Activated gamma-delta T cell treated with anti-CD3 and anti-CD28 coated beads, Interleukin-2, amount 50 U/mL, for 16 hours (primary cell): ENCODE measurements at places on chromosomes 12 and 14.

DNA sequence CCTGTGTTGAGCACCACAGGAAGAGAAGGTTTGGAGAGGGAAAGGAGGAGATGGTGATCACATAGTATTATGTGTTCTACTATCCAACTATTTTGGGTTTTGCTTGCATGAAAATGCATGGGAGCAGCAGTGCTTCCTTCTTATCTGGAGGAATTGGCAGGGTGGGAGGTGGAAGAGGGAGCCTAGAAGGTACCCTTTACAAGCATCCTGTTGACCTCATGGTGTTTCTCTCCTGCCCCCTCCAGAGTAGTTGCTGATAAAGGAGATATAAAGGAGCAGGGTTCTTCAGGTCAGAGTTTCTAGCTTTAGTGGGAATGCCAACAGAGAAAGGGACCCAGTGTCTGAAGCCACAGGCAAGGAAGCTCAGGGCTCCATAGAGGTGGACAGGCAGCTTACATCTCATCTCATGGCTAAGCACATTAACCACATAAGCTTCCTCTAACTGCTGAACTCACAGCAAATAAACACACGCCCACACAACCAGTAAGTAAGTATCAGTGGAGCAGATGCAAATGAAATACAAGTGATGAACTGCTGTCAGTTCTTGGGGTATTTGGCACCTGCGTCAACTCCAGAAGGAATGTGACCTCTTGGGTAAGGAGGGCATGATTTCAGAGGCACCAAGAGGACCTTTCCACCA, 174.2 kb upstream of the SLC38A2 start:
- no peak for DNase-seq

DNA sequence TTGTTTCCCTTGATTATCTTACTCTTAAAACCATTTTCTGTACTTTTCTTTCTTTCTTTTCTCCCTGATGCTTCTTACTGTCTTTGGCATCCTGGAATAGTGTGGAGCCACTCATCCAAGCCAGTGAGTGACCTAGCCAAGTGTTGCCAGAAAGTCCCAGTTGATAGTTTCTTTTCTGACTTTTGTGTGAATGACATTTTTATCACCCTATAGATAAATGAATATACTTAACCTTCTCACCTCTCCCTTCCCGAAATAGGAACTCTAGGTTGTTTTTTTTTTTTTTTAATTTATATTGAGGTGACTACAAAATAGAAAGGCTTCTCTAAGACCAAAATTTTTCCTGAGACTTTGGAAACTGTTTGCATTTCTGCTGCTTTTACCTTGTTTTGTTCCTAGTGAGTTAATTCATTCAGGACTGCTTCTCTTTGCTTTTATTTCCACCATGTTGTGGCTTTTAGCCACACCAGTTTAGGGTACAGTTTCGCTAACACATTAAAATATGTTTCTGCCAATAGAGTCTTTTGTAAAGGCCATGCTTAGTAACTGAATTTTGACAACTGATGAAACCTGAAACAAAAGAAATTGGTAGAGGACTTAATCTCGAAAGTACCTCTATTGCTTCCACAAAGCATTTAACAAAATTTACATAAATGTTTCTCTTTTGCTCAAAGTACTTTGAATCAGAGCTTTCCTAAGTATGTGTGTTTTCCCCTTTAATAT, 194.6 kb downstream of the ERC1 start:
- no peak for DNase-seq

DNA sequence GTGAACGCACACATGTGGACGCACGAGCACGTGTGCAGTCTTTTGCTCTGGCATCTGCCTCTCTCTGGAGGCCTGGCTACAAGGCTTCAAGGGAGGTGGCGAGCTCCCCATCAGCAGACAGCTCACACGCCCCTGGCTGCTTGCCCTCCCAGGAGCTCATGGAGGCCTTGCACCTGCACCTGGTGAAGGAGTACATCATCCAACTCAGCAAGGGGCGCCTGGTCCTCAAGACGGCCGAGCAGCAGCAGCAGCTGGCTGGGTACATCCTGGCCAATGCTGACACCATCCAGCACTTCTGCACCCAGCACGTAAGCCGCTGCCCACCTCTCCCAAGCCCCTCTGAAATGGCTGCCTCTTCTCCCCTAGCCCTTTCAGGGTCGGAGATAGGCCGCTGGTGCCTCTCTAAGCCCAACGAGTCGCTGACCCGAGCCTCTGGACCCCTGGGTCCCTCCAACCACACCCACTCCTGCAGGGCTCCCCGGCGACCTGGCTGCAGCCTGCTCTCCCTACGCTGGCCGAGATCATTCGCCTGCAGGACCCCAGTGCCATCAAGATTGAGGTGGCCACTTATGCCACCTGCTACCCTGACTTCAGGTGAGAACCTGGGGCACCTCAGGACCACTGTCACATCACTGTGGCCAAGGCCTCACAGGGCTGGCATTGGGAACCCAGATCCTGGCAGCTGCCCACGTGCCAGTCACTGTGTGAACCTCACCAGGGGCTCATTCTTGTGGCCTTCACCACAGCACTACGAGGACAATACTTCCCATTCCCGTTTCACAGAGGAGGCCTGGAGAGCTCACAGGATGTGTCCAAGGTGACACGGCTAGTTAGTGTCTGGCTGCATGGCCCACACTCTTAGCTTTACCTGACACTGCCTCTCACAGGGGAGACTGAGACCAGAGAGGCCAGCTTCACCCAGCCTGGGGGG, 10.2 kb downstream of the TNFAIP2 start:
- DNase-seq: no peak

- DNase-seq: no peak
Observed at GRCh38 chr12:62860501-62861411, 74.2 kb downstream of the PPM1H start.

- DNase-seq: no peak
Observed at GRCh38 chr12:5784462-5785130, 160.5 kb downstream of the ANO2 start.

DNA sequence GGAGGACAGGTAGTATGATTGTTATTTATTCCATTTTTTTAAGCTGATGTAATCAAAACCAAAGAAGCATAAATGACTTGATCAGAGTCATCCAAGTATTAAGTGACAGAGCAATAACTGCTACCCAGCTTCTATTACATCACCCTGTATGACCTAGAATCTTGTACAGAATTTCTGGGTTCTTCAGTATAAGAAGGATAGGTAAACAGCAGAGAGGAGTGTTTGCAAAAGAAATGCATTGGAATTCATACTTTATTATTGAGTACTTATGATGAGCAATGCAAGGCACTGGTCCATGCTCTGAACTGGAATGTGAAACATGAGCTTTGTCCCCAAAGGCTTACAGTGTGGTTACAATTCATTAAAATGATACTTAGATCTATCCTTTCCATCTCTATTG, 916.8 kb downstream of the DIO2 start:
- DNase-seq: no peak

DNA sequence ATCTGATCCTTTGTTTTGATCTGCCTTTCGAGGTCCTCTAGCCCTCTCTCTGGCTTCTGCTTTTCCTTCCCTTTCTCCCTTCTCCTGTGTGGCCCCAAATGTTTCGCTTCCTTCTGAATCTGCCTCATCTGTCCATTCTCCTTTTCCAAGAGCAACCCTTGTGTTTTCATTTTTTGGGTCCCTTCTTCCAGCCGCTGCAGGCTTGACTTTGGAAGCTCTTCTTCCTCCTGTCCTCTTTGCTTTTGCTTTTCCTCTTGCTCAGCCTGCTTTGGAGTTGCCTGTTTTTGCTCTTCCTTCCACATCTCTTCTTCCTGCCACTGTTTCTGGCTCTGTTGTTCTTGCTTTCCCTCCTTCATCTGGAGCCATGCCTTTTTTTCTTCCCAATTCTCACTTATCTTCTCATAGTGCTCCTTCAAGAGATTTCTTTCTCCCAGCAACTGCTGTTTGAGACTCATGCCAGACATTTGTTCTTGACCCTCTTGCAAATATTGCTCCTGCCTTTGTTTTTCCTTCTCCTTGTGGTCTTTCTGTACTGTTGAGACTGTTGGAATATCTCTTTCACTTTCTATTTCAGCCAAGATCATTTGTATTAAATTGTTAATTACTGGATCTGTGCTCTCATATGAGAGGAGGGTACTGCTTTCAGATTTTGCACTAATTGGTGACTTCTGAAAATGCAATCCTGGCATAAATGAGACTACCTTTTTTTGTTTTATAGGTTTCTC, 42.4 kb downstream of the FAM186A start:
- DNase-seq: no peak

- no peak for DNase-seq
Observed at GRCh38 chr14:32366986-32367385, 37.9 kb downstream of the AKAP6 start.

DNA sequence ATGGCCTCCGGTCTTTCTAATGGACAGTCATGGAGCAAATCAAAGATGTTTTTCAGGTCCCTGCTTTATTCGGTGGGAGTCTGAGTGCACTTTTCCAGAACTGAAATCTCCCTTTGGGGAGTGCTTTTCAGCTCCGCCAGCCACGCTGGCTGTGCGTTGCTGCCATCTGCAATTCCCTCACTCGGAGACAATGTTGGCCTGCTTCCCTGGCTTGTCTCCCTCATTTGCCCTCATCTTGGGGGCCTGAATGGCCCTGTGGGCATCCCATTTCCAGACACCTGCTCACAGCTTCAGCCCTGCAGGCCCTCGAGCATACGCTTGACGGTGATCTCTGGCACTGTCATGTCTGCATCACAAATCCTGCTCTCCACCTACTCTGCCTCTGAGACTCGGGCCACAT, 103.8 kb downstream of the CCDC92 start:
- DNase-seq: no peak

DNA sequence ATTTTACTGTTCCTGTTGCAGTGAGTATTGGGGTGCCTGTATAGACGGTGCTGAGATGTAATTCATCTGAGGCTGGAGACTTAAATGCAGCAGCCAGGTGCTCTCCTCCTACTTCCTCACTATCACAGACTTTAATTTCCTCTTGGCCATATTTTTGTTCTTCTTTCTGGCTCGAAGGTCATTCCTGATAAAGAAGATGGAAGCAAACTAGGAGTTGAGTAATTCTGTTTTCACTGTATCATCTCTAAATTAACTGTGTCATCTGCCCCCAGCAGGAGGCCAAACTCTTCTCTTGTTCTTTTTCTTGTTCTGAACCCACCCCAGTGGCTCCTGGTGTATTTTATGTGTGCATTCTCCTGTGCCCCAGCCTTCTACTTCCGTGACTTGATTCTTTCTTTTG, 141.7 kb upstream of the ARHGAP5 start:
- no peak for DNase-seq

- DNase-seq: no peak
Observed at GRCh38 chr14:101103321-101103901, 199.9 kb upstream of the RTL1 start.

- no peak for DNase-seq
Observed at GRCh38 chr12:16346958-16347357, 487 bp upstream of the MGST1 start.

DNA sequence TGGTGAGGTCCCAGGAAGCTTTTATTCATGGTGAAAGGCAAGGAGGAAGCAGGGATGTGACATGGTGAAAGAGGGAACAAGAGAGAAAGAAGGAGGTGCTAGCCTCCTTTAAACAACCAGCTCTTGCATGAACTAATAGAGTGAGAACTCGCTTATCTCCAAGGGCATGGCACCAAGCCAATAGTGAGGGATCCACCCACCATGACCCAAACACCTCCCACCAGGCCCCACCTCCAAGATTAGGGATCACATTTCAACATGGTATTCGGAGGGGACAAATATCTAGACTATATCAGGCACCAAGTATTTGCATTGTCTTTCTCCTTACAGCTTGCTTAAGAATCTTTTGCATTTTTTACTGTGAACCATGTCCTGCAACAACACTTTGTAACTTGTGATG, 91.9 kb upstream of the DHRS4 start:
- DNase-seq: no peak

GRCh38 chr14:90398315-90398839, 1.5 kb downstream of the CALM1 start:
- peak; percentile 33 for DNase-seq

GRCh38 chr12:85697003-85697402, 139.2 kb downstream of the RASSF9 start:
- DNase-seq: no peak

DNA sequence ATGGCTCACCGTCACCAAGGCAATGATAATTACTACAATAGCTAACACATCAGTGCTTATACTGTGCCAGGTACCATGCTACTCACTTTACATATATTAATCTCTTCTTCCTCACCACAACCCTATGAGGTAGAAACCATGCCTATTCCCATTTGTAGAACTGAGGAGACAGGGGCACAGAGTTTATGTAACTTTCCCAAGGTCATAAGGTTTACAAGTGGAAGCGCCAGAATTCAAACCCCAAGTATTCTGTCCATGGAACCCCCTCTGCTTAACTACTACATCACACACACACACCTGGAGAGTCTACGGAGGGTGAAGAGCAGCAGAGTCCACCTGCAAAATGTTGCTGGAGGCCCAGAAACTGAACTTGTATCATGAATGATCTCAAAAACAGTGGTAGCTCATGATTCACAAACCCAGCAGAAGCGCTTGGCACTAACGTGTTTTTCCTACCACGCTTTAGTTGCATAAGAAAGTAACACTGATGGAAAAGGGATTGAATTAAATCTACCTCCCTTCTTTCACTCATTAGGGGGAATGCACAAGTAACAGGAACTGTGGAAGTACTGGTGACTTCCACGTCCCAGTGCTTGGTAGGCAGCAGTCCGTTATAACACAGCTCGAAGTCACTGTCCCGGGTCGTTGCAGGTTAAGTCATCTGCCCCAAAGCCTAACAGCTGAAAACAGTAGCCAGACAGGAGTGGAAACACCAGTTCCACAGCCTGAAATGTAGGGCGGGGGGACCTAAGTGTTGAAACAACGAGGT, 2.0 kb downstream of the ITPR2 start:
- DNase-seq: no peak

- DNase-seq: no peak
Observed at GRCh38 chr12:96044943-96045290, 9.5 kb upstream of the LTA4H start.

DNA sequence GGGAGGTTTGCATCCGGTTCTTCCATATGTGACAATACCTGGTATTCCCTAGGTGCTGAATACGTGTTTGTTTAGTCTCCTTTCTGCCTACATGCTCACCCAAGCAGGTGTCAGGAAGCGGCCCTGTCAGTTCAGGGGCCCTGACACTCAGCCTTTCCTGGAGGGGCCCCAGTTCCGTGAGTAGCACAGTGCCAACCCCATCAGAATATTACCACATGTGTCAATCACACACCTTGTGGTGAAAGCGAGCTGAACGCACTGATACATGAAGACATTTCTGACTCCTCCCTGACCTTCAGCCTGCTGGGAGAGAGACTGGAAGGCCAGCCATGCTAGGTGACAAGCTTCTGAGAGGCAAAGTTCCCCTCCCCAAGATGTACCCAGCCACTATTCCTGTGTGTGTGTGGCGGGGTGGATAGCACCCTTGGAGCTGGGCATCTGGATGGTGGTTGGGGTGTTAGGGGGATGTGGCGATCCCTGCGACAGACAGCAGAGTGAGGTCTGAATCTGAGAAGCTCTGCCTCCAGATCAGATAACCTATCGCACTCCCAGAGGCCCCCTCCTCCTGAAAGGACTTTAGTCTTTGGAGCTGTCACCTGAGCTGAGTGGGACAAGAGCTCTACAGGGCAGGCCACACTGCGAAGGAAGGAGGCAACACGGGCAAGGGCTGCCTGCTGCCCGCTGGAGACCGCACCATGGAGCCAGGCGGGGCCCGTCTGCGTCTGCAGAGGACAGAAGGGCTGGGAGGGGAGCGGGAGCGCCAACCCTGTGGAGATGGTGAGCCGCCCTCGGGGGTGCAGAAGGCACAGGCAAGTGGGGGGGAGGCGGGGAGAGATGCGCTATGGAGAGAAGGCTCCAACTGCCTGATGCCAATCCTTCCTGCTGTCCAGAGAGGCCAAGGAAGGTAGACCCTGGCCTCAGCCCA, at the start of gene SOAT2:
Gene SOAT2 (plus strand): TSS at position 604 of the 925 bp plus-strand sequence. CDS start 92 bp downstream, at position 696.
- peak; percentile 44 for DNase-seq
